Left lobe of liver (tissue), 2 donors: ENCODE measurements at places on chromosomes 12 and 14. TPM values are rescaled to one million over a fixed set of nuclear protein-coding genes. Genes with fewer than 3 reads are reported as not detected.

DNA sequence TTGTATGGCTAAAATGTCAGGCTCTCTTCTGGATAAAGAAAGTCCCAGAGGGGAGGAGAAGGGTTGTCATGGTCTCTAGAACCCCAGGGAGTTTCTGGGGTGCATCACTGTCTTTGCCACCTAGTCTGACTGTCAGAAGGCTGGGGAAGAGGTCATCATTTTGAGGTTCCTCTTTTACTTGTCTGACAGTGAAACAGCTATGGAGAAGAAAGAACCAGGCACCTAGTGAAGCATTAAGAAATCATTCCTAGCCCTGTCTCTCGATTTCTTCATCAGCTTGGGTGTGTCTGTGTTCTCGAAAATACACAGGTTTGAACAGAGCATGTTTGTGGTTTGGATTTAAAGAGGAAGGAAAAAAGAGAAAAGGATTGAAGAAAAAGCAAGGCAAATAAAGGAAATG is 158.7 kb upstream of the LRIG3 start:
- DNase-seq: no peak

- no peak for DNase-seq
Measured at GRCh38 chr12:45124485-45125155, 73.7 kb upstream of the DBX2 start.

- DNase-seq: no peak
Measured at GRCh38 chr14:36857136-36857535, 195.5 kb downstream of the PAX9 start.

- DNase-seq: peak; percentile 41
Measured at GRCh38 chr12:109738209-109738608, 24.6 kb downstream of the FAM222A start.

RHOF gene
- total RNA-seq: 7.9 TPM

GRCh38 chr12:124719231-124719630 is 144.4 kb downstream of the SCARB1 start:
- no peak for DNase-seq

DNA sequence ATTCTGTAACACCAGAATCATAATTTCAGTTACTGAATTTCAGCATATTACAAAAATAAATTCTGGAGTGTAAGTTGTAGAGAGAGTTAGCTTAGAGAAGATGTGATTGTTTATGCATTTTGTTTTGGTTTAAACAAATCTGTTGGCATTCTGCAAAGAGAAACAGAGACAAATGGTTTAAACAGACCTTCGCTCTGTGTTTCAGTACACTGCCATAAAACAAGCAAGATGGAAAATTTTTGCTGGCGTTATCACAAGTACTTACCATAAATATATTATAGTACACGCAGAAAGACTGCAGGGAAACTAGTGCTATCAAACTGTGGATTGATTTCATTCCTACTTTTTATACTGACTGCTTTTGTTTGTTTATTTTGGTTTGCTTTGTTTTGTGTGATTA is 850.3 kb upstream of the FOXG1 start:
- DNase-seq: no peak

DNA sequence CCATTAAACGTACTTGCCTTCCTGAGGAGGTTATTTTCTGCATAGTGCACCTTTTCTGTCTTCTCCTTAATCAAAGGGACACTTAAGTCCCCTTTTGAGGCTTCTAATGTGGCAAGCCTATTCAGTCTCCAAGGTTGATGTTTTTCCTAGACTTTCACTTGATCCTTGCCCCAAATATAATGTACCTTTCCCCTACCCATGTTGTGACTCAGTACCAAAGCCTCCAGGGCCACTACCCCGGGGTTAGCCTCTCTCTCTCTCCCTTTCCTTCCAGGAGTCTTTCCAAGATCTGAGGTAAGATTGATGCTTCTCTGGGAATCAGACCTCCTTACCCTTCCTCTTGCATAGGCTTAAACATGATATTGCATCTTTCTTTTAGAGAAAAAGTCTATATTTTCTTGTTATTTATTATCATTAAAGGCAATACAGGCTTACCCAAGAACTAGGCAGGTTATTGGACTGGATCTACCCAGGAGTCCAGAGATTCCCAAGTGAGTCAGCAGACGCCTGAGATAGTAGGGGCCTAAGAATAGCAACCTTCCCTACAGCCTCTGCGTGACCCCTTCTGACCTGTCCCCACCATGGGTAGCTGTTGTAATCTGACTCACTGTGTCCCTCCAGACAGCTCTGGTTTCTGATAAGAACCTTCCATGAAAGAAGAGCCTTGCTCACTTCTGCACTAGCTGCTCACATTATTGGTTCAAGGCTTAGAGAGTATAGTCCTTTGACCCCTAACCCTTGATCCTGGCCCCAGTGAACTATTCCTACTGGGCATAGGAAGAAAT is 172.9 kb downstream of the ZFP36L1 start:
- DNase-seq: peak; percentile 44

GRCh38 chr12:48817873-48818830 is at the start of gene CACNB3:
Gene CACNB3, plus strand, starts transcription at chr12:48818496. Its CDS starts 434 bp downstream, at chr12:48818930.
- DNase-seq: peak; percentile 55

DNA sequence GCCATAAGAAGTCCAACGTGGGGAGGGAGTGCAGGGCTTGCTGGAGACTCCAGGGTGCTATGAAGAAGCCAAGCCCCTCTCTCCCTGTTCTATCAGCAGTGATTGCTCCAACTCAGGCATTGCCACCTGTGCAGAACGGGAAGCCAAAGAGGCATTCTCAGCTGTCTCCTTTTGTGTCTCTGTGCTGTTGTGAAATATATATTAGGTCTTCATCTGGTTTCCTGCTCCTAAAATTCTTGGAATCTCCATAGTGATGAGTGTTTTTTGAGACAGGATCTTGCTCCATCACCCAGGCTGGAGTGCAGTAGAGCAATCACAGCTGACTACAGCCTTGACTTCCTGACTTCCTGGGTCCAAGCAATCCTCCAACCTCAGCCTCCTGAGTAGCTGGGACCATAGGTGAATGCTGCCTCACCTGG is 51.2 kb upstream of the AEBP2 start:
- no peak for DNase-seq

DNA sequence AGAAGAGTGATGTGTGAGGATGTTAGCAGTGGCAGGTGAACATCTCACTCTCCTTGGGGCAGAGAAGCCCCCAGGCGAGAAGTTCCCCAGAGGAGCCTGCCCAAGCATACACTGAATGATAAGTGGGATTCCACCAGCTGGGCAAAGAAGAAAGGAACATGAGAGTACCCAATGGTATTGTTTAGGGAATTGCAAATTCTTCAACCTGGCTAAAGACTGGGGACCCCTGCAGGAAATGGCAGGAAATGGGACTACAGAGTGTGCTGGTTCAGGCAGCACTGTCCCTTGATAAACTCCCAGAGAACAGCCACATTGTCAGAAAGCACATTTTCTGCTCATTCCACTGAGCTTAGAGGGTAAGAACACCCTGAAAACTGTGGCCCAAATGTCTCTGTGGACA is 121.3 kb downstream of the RPS29 start:
- DNase-seq: no peak

FOXG1 gene
- not detected for total RNA-seq
